ENCODE measurements at places on chromosomes 16 and 17.

DNA sequence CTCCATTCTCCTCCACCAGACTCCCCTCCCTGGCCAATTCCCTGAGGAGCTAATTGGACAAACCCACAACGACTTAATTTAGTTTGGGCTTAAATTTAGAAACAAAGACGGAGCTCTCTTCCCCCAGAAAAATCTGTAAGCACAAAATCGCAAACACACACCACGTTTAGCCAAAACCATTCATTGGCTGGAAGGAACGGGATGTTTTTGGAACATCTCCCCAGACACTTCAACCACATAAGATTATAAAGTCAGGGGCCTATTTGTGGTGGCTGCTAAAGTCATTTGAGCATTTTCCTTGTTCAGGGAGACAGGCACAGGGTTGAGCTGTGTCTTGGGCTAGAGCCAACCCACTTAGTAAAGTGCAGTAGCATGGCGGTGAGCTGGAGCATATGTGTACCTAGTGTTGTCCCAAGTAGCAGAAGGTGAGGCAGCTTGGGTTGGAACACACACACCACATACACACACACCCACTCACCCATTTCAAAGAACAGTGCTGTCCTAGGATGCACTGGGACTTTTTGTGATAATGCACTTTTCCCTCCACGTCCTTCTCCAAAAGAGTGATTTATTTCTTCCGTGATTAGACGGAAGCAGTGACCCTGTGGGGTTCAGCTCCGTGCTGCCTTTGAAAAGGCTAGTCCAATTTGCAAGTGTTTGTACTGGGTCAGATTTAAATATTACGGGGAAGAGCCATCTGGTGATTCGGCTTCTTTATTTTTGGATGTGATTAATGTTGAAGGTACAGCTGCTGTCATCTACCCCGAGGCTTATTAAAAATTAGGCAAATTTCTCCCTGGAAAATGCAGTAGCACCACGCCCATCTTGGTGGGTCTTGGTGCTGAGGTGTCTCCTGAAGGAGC is 32.2 kb downstream of the ELAC2 start:
- DNase-seq, result no peak

GRCh38 chr17:64255764-64256163 is 7.3 kb downstream of the TEX2 start:
- DNase-seq, result no peak

DNA sequence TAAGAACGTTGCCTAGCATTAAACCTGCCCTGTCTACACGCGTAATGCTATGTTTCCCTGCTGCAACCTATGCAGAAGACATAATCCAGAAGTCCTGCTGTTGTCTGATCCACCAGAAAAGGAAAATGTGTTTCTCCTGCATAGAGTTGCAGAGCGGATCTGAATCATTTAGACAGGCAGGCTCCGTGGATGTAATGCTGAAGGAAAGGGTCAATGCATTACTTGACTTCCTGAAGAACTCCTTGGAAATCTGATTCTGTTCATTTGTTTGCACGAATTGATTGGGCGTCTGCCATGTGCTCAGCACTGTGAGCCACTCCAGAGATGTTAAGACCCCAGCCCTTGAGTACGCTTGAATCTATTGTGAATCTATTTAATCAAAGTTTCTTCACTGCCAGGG is 83.4 kb downstream of the FOXL1 start:
- no peak for DNase-seq

- no peak for DNase-seq
Measured at GRCh38 chr17:78717431-78717980, 64.6 kb downstream of the CYTH1 start.

- peak; percentile 96 for DNase-seq
Measured at GRCh38 chr17:82105882-82106687, 8.0 kb upstream of the FASN start.

GRCh38 chr17:35801583-35802224 is 6.3 kb upstream of the MMP28 start:
- no peak for DNase-seq

DNA sequence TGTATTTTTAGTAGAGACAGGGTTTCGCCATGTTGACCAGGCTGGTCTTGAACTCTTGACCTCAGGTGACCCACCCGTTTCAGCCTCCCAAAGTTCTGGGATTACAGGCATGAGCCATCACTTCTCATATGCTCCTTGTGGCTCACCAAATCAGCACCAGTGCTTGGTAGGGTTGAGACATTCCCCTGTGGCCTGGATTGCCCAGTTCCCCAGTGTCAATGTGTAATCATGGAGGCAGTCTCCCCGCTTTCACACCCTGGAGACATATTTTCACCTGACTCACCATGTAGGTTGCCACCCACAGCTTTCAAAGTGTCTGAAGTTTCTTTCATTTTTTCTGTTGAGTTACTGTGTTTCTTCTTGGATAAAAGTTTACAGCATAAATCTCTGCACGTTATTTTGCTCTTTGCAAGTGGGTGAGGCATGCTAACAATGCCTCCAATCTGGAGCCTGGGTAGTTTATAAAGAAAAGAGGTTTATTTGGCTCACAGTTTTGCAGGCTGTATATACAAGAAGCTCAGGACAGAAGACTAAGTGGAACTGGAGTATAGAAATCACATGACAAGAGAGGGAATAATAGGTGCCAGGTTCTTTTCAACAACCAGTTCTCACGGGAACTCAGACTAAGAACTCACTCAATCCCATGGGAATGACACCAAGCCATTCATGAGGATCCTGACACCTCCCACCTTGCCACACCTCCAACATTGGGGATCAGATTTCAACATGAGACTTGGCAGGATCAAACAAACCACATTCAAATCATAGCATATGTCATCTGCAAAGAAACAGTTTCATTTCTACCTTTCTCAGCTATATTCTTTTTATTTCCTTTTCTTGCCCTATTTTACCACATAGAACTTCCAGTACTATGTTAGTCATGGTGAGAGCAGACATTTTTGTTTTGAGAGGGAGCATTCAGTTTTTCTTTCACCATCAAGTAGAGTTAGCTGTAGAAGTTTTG is 113.2 kb downstream of the PHKB start:
- no peak for DNase-seq

DNA sequence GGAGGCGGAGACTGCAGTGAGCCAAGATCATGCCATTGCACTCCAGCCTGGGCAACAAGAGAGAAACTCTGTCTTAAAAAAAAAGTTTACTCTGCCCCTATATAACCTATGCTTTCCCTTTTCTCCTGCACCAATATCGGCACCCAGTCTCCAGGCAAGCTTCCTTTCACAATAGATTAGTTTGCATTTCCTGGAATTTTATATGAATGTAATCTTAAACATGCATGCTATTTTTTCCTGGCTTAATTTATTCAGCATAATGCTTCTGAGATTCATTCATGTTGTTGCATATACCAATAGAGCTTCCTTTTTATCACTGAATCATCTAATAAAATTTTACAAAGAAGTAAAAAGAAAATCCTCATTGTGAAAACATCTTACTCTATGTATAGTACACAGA is 59.4 kb downstream of the USP32 start:
- DNase-seq, result no peak
